NCI-H526 treated with DMSO at 0.1 percent for 48 hours (cell line): ENCODE measurements at places on chromosomes 11 and 22.

DNA sequence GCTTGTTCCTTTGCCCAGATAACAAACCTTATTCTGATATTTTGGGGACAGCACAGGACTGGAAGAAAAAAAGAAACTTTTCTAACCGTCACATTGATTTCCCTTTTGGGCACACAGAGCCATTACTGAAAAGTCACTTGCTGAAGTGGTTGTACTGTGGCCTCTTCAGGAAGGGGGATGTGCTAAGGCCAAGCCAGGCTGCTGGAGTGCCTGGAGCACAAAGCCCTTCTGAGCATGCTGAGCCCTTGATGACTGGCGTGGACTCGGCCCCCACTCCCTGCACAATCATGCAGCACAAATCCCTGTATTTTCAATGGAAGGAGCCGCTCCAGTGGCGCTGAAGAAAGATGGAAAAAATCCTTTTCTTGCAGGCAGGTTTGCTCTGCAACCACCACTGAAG lies 164.2 kb downstream of the NTM start:
- no peak for DNase-seq

DNA sequence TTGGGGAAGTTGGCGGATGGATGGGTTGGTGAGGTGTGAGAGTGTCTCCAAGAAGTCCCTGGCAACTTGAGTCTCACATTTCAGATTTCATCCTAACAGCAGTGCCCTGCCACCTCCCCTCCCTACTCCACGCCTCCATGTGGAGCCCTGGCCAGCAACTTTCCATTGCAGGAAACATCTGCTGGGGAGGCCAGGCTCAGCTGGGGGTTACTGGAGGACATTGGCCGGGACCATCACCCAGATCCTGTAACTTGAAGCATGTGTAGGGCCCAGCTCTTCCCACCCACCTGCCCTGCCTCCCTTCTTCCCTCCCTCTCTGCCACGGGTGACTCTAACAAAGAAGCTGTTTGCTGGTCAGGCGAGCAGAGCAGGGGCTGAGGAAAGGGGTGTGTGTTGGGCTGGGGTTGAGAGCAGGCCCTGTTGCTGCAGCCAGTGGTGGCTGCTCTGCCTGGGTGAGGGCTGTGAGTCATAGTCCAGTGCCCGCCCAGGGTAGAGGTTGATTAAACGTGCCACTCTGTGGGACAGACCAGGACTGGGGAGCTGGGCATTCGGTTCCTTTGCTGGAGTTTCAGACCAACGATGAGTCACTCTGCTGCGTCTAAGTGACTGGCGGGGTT lies 64.0 kb downstream of the SCN3B start:
- DNase-seq = no peak

DNA sequence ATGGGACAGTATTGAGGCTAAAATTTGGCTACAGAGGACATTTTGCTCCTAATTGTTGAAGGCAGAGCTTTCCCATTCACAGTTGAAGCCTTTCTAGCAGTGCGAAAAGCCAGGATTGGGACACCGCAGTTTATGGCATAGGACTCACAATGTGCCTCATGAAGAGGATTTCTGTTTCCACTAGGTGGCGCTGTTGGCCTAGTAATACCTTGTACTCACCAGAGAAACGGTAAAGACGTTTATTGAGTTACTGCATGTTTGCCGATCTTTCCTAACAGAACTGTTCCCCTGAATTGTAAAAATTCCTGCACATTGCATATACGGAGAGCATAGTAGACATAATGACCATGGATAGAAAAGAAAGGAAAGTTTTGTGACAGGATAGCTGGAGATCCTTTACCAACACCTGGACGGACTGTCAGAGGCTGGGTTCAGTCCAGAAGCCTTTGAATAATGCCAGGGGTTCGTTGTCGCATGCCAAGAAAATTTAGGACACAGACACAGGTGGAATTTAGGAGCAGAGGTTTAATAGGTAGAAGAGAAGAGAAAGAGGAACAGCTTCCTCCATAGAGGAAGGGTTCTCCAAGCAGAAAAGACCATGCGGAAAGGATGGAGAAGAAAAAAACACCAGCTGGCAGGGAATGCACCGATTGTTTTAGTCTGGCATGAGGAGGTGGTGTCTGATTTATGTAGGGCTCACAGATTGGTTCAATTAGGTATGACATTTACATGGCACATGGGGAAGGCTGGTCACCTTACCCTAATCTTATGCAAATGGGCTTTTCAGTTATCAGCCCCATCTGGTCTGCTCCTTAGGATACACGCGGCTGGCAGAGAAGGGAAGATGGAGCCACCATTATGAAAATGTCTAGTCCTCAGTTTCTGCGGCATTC lies 10.8 kb upstream of the OR51D1 start:
- peak; percentile 69 for DNase-seq

GRCh38 chr11:12198251-12199222 lies 88.1 kb downstream of the MICAL2 start:
- DNase-seq = no peak

- peak; percentile 79 for DNase-seq
Observed at GRCh38 chr11:19938169-19938856, 222.0 kb downstream of the DBX1 start.

DNA sequence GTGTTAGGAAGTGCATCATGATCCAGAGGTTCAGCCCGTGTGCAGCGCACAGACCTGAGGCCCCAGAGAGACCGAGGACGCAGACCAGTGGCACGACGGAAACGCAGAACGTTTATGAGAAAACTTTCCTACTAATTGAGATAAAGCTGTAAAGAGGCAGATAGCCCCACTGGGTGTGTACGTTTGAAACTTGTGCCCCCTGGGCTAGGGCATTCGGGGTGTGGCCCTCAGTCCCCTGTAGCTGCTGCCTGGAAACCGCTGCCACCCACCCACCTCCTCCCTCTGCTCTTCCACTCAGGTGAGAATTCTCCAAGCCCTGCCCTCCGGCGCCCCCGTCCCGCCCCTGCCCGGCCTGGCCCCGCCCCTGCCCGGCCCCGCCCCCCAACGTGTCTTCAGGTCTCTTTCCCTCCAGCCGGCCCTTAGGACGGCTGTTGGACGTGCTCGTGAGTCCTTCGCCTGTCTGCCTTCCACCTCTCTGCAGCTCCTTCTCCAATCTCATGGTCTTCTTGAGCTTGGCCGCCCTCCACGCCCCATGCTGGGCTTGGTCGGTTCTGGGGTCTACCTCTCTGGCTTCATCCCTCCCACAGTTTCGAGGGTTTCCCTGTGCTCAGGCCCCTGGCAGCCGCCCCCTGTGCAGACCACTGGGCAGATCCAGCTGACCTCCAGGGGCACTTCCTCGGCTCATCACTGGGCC lies 12.1 kb downstream of the MAPK8IP2 start:
- DNase-seq = no peak
